Right atrium auricular region (tissue), 2 donors: ENCODE measurements at places on chromosomes 7 and 10. TPM values are rescaled to one million over a fixed set of nuclear protein-coding genes. Genes with fewer than 3 reads are reported as not detected.

- no peak for DNase-seq
- no peak overlapping the region for H3K4me3 ChIP-seq
- no peak overlapping the region for H3K27ac ChIP-seq
- H3K36me3 ChIP-seq = no peaks in the 10 kb centered on the region
- no peaks in the 10 kb centered on the region for H3K4me1 ChIP-seq
Observed at GRCh38 chr10:16367621-16368292, 69.1 kb upstream of the PTER start.

GRCh38 chr10:12322583-12323131, 26.7 kb upstream of the CAMK1D start:
- H3K4me3 ChIP-seq = no peak overlapping the region
- no peaks in the 10 kb centered on the region for H3K4me1 ChIP-seq
- peak overlapping the region; percentile 53 for H3K27ac ChIP-seq
- H3K36me3 ChIP-seq = no peaks in the 10 kb centered on the region
- DNase-seq = no peak

The CHCHD3 gene
- total RNA-seq = 154 TPM

The FFAR4 gene
- total RNA-seq = not detected

The OGDHL gene
- 6.4 TPM for total RNA-seq
